Left renal pelvis (tissue), 4 donors: ENCODE measurements at places on chromosomes 3 and 15.

DNA sequence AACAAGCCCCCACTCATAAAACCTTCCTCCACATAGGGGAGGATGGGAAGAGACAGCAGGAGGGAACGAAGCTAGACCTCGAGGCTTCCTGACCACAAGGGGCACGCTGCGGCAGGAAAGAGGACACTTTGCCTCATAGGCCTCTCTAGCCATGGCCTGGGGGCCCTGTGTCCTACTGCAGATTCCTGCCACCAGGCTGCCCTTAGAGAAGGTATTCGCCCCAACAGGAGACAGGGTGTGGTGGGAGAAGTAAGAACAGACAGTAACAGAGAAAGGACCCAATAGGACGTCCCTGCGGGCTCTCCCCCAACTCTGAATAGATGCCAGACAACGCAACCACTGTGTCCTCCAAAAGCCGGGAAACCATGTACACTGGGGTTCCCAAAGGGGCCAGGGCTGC lies 36.8 kb downstream of the ADCY5 start:
- no peak for DNase-seq

- no peak for DNase-seq
Observed at GRCh38 chr3:133983576-133984560, 45.9 kb downstream of the SLCO2A1 start.

DNA sequence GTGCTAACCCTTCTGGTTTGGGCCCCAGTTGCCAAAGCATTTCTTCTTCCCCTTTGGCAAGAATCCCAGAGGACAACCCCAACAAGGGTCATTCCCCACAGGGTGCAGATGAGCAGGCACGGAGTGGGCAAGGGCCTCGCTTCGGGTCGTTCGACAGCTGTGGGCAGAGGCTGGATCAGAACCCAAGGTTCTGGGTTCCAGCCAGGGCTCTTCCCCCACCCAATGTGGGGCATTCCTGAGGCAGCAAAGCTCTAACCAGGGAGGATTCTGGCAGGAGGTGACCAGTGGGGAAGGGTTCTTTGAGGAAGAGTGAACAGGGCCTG lies 48.3 kb downstream of the CYP11A1 start:
- DNase-seq, result no peak

DNA sequence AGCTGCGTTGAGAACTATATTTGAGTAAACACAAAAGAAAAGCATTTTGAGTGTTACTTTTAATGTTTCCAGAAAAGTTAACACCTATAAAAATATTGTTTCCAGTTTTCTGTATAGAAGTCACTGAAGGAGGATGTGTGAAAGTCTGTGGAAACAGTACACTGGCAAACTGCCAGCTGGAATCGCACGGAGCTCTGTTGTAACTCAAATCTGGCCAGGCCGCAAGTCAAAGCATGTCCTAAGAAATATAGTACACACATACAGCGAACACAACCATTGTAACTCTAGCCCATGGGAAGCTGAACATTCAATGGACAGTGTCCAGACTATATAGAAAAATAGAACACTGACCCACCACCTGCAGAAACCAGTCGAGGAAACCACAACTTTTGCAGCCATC lies 657.2 kb downstream of the FHIT start:
- peak; percentile 28 for DNase-seq

- DNase-seq, result no peak
Observed at GRCh38 chr3:25107918-25108617, 320.0 kb upstream of the RARB start.

DNA sequence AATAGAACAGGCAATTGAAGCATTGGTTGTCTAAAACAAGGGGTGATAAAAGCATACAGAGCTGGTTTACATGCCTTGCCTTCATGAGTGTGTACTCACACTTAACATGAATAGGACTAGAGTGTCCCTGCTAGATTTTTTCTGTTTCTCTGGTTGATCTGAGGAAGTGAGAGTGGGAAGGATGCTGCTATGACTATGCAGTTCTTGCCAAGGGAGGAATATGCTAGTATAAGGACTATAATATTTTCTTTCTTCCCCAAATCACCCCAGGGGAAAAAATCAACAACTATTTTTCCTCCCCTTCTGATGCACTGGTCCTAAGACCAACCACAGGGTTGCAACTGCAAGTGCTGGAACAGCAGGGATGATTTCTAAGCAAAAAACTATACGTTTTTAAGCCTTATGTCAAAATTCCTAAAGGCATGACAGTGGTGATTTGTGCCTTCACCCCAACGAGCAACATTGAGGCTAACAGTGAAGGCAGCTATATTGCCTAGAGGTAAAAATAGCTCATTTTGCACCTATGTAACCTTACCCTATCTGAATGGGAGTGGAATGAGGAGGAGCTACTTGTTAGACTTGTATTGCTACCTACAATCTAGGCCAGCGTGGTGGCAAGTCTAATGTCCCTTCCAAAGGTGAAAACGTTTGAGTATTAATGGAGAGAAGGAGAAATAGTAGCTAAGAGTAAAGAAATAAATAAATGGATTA lies 33.5 kb upstream of the USP8 start:
- DNase-seq, result no peak

DNA sequence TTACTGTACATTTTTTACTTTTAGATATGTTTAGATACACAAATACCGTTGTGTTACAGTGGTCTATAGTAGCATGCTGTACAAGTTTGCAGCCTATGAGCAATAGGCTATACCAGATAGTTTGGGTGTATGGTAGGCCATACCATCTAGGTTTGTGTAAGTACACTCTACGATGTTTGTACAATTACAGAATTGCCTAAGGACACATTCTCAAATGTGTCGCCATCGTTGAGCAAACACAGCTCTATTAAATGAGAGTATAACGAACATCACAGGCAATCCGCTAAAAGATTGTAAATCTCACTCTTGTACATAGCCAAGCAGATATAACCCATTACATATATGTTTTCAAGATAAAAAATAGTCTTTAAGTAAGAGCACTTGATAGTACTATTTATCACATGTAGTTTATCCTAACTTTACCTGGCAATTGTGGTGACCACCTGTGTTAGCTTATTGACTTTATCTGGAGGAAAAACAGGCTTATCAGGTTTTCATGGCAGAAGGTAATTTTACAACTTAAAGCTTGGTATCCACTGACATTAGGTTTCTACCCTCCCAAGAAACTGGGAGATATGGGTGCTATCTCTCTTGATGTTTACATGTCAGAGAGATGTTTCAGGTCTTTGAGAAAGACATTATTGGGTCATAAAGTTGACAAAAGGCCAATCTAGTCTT lies 898.7 kb downstream of the NSUN3 start:
- no peak for DNase-seq

DNA sequence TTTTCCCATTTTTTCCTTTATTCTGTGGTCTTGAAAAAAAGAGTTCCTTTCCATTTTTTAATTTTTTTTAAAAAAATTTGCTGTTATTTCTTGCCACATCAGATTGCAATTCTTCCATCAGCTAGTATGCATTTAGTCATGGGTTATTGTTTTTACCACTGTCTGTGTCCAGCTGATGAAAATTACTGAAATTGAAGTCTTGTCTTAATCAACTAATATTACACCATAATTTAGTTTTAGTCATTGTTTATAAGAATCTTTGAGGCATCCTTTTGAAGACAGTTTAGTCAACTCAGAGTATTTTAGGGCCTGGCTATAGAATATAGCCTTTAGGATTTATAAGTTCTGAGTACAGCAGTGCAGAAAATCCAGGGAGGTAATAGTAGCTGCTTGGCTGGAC lies 172.1 kb downstream of the LRTM1 start:
- no peak for DNase-seq

DNA sequence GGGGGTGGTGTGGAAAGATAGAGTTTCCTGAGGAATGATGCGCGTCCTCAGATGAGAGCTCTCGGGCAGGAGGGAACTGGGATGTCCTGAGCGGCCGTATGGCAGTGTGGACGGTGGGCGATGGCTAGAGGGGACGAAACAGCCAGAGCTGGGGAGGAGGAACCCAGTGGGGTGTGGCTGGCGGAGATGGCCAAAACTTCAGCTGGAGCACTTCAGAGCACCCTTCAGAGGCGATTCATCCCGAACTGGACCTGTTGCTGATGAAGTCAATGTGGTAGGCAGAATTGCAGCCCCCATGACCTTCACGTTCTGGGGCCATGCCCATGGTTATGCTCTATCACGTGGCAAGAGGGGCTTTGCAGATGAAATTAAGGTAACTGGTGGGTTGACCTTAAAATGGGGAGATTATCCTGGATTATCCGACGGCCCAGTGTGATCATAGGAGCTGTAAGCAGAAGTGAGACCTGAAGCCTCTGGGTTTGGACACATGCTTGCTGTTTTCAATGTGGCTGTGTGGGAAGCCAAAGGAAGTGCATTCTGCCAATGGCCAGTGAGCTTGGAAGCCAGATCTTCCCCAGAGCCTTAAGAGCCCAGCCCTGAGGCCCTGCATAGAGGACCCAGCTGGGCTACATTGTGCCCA lies 52.3 kb downstream of the ATP1B3 start:
- DNase-seq, result no peak

DNA sequence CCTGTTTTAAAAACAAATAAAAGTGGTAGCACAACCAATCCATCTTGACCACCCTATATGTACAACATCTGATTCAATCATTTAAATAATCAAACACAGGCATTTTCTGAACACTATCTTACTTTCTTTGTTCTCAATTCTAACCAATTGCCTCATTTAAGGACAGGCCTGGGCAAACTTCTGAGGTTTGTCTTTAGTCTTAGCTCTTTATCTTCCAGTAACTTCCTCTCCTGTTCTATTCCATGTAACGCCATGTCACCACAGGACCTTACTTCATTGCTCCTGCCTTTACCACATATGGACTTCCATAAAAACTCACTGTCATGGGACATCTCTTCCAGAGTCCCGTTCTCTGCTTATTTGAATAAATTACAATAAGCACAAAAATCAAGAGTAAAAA lies 14.9 kb downstream of the HDGFL3 start:
- DNase-seq, result no peak

- no peak for DNase-seq
Observed at GRCh38 chr3:134334231-134334900, 39.9 kb downstream of the AMOTL2 start.

- DNase-seq, result no peak
Observed at GRCh38 chr3:27089645-27090044, 279.5 kb downstream of the NEK10 start.

GRCh38 chr3:64915778-64916177 lies 228.0 kb upstream of the ADAMTS9 start:
- DNase-seq, result no peak

GRCh38 chr15:47066392-47066791 lies 650.9 kb upstream of the SEMA6D start:
- no peak for DNase-seq

DNA sequence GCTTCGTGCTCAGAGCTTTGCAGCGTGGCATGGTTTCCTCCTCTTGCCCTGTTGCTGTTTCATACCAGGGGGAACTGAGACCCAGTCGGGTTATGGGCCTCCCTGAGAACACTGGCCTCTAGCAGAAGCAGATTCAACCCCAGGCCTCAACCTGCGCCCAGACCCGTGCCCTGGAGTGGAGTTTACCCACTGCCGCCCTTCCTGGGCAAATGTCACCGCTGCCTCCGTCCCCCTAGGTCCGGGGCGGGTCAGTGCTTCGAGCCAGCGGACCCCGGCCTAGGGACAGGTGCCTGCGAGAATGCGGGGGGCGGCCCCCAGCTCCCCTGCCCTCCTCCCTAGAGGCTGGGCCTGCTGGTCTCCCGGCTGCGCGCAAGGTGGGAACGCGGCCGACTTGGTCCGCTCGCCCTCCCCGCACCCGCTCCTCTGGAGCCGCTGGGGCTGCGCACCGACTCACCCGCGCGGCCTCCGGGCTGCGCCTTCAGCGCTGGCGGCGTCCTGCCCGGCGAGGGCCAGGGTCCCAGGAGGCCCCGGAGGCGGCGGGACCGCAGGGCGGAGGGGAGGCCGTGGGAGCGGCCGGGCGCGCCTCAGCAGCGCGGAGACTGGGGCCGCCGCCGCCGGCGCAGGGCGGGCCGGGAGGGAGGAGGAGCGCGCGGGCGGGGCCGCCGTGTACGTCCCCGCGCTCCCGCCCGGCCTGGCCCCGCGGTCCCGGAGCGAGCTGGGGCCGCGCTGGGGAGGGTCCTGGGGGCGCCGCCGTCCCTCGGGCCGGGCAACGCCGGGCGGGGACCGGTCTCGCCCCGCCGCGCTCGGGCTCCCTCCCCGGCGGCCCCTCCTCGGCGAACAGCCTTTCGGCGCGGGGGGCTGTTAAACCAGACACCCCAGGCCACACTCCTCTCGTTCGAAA lies at the start of gene PIGZ:
TSS of gene PIGZ (minus strand) at position 601 of the 901 bp plus-strand sequence. CDS start 16,802 bp downstream, outside the sequence.
- no peak for DNase-seq

DNA sequence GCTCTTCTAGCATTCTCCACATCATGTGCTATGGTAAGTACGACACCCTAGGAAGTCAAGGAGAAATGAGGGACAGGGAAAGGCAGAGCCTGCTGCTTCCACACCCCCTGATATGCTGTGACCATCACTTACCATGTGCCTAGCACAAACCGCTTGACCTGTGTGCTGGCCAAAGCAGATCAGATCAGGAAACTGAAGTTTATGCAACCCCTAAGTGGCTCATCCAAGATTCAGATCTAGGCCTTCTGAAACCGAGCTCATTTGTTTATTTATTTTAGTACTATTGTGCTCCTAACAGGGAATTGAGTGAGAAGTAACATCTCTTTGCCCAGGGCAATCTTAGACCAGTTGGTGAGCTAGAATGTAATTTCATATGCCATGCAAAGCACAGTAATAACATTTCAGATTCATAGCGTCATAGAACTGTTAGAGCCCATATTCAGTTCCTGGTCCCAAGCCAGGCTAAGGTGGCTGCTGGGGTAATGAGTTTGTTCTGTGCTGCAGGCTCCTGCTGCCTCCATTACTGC lies at the start of gene RTP2:
TSS of gene RTP2 (minus strand) at position 51 of the 527 bp plus-strand sequence. CDS start 429 bp downstream, outside the sequence.
- no peak for DNase-seq

DNA sequence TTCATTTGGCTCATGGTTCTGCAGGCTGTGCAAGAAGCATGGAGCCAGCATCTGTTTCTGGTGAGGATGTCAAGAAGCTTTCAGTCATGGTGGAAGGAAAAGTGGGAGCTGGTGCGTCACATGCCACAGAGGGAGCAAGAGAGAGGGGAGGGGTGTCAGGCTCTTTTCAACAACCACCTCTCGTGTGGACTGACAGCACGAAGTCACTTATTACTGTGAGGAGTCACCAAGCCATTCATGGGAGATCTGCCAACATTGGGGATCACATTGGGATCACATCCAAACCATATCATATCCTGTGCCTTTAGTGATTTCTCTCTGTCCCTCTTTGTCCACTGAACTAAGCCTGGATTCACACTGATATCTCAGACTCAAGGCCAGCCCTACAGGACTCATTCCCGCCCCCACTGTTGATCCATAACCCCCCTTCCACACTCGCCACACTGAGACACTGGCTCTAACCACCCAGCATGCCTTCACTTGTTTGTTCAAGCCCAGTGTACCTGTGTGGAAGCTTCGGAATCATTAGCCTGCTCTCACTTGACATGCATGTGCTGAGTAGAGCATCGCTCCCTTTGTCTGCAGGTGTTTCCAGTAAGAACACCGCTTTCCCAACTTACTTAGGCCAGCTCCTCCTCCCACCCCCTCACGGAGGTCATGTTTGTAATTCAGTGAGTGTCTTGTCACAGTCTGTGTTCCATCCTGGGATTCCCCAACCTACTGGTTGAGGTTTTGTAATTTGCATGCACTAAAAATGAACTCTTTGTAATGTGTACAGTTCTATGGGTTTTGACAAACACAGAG lies 132.2 kb downstream of the KLF13 start:
- DNase-seq, result no peak

GRCh38 chr3:62139957-62140356 lies 233.4 kb downstream of the FEZF2 start:
- DNase-seq, result no peak
